ENCODE measurements at places on chromosomes 12 and 14.

DNA sequence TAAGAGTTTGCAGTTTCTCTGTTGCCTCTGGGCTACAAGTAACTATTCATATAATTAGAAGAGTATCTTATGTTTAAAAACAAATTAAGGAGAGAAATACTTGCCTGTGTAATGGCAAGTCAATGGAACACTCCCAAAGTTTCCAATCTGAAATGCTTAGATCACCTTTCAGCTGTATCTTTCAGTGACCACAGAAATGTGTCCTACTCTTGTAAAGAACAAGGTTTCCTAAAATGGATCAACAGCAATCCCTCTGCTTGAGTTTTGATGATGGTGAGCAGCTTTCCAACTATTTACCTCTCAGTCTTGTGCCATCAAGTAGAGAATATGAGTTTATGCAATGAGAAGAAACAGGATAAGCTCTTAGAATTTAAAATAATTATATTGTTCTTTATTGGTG is 92.9 kb downstream of the ERGIC2 start:
- DNase-seq: no peak

- DNase-seq: no peak
These were observed 70.6 kb downstream of the SETD3 start for GRCh38 chr14:99410019-99410418.

GRCh38 chr12:16506394-16506793 is 99.6 kb downstream of the LMO3 start:
- no peak for DNase-seq

GRCh38 chr14:59208224-59208814 is 19.9 kb downstream of the DAAM1 start:
- no peak for DNase-seq

DNA sequence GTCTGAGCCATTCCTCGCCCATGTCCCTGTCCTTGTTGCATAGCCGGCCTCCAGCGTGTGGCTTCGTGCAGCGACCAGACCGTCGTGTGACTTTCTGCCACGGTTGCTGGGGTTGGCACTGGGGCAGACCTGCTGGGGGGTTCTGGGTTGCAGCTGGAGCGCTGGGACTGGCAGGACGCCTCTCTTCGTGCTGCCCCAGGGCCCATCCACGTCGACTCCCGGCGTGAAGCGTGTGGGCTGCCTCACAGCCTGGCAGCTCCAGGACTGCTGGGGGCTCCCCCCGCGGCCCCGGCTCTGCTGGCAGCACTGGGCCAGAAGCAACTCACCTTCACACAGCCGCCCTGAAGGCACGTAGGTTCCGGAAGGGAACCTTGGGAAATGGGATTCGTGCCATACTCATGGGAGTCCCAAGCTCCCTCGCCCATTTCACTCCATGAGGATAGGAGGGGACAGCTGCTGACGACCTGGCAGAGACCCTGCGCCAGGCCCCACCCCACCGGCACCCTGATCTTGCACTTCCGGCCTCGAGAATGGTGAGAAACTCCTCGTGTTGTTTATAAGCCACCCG is 51.9 kb downstream of the GALNT9 start:
- DNase-seq: no peak

GRCh38 chr14:95265106-95266094 is 54.3 kb downstream of the CLMN start:
- no peak for DNase-seq

GRCh38 chr12:30026621-30027234 is 243.0 kb upstream of the TMTC1 start:
- DNase-seq: no peak

DNA sequence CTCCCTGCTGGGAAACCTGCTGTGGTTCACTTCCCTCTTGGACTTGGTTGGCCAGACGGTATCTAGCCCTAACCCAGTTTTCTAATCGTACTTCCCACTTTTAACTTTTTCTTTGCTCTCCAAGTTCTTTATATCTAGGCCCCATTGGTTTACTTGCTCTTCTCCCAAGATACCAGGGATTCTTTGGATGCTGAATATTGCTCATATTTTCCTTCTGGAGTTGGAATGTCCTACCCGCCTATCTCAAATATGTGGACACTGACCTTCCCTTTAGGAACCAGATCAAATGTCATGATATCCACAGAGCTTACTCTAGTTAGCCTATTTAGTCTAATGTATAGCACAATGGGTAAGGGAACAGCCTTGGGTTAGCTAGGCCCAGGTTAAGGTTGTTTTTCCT is 228.6 kb downstream of the DACT1 start:
- no peak for DNase-seq

- no peak for DNase-seq
These were observed 48.7 kb downstream of the DAD1 start for GRCh38 chr14:22540293-22540692.

- no peak for DNase-seq
These were observed 4.9 kb downstream of the OTX2 start for GRCh38 chr14:56805201-56805991.

GRCh38 chr12:24723759-24724158 is 225.1 kb downstream of the BCAT1 start:
- DNase-seq: no peak

DNA sequence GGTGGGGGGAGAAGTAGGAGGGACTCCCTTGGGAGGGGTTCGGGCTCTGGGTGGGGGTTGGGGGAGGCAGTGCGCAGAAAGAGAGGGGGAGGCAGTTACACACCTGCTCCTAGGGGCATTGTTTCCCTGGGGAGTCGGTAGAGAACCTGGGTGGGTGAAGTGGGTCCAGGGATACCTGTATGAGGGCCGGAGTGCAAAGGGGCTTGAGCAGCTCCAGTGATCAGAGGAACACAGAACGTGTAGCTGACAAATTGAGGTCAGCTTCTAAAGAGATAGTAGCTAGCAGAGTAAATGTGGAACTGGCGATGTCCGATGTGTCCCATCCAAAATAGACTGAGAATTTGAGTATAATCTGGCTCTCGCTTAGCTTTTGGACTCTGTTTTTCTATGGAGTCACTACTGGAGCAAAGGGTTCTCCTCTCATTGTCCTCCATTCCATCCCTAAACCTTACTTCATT is 502 bp downstream of the SMARCD1 start:
- DNase-seq: no peak

DNA sequence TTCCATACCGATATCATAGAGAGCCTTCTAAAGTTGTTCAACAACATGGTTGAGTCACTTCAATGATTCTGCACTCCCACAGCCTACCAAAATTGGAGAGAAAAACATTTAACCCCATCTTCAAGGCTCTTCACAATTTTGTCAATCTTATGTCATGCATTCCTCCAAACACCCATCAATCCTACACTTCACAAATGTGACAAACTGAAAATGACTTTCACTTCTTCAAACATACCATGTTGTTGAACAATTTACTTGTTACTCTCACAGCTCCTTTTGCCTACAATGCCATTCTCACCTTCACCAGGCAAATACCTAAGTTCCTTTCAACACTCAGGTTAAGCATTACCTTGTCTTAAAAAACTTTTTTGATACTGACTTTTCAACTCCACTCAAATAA is 88.0 kb downstream of the OSBPL8 start:
- no peak for DNase-seq

DNA sequence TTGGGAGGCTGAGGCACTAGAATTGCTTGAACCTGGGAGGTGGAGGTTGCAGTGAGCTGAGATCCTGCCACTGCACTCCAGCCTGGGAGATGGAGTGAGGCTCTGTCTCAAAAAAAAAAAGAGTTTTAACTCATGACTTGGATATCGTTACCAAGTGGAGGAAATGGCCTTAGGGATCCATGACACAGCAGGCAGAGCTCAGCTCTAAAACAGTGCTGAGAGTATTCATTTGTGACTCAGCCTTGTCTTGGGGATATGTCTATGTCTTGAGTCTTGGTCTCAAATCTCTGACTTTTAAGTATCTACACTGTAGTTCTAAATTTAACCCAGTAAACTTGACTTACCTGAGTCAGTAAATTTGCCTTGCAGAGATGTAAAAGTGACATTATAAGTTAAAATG is 8.8 kb upstream of the PEX5 start:
- no peak for DNase-seq

DNA sequence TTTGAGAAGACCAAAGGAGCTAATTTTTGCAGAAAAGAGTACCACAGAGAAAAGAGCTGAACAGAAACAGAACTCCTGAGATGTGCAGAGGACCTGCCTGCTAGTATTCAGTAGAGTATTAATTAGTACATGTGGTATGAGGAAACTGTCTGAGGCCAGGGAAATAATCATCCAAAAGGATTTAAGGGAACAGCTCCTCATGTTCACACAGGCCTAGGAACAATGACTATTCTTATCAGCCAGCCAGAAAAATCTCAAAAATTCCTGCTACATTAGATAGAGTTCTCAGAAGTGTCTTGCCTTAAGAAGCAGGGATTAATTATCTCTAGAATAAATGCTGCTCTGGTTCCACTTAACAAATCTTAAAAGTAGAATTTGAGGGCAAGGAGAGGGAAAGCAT is 36.4 kb downstream of the PKP2 start:
- DNase-seq: no peak

DNA sequence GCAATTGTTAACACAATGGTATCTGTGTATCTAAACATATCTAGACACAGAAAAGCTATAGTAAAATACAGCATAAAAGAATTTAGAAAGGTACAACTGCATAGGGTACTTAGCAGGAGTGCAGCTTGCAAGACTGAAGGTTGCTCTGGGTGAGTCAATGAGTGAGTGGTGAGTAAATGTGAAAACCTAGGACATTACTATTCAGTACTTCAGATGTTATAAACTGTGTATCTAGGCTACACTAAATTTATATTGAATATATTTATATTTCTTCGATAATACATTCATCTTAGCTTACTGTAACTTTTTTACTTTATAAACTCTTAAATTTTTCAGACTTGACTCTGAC is 409.0 kb upstream of the DCN start:
- DNase-seq: no peak

DNA sequence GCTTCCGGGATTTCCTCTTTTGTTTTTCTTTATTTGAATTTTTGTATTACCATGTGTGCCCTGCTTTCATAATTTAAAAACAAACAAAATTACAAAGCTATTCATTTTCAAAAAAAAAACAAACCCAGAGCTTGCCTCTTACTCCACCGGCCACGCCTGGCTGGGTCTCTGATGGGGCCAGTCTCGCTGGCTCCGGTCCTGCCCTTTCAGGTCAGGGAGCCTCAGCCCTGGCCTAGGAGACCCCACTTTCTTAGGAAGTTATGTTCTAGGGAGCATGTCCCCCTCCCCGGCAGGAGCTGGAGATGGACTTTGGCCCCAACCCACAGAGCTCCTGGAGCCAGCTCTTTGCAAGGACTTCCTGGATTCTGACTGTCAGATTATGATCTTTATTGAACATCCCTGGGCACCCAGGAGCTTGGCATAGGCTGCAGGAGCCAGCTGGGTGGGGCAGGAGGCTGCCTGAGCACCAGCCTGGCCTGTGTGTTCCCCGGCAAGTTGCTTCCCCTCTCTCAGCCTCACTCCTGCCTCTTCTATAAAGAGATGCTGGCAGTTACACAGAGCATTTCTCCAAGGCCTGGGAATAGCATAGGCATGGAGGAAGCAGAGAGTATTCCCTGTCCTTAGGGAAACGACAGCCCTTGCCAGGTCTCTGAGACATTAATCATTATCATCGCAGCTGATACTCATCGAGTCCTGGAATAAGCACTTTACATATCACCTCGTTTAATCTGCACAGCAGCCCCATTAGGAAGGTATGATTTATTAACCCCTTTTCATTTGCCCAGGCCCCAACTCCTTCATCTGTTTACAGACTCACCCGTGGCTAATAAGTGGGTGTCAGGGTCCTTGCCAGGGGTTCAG is 3.5 kb downstream of the DEGS2 start:
- DNase-seq: no peak

DNA sequence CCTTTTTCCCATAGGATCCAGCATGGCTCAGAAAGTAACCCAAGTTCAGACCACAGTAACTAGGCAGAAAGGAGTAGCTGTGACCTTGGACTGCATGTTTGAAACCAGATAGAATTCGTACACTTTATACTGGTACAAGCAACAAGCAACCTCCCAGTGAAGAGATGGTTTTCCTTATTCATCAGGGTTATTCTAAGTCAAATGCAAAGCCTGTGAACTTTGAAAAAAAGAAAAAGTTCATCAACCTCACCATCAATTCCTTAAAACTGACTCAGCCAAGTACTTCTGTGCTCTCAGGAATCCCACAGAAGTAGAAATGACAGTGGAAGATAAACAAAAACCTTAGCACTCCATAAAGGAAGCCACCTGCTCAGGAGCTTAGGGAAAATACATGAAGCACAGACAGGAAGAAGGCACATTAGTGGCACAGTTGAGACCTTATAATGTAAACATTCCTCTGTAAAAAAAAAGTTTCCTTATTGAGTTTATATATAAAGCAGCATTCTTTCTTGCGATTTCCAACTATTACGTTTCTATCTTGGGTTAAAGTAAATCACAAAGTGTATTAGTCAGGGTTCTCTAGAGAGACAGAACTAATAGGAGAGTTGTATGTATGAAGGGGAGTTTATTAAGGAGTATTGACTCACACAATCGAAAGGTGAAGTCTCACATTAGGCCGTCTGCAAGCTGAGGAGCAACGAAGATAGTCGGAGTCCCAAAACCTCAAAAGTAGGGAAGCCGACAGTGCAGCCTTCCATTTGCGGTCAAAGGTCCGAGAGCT is 398.4 kb downstream of the DAD1 start:
- DNase-seq: no peak

GRCh38 chr14:91009501-91010152 is 50.8 kb downstream of the RPS6KA5 start:
- no peak for DNase-seq

DNA sequence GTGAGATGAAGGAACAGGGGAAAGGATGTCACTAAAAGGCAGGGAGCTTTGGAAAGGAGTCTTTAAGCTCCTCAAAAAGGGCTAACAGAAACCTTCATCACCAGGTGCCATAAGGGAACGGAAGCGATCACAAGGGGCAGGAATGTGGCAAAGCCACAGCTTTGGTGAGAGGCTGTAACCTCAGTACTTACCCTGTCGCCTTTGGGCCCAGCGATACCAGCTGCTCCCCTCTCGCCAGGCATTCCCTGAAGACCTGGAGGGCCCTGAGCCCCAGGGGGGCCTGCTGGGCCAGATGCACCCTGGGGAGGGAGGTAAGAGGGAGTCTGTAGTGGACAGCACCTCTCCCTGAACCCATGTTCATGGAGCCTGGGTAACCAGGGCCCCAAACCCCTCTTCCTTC is 18.9 kb downstream of the TMEM106C start:
- DNase-seq: no peak

DNA sequence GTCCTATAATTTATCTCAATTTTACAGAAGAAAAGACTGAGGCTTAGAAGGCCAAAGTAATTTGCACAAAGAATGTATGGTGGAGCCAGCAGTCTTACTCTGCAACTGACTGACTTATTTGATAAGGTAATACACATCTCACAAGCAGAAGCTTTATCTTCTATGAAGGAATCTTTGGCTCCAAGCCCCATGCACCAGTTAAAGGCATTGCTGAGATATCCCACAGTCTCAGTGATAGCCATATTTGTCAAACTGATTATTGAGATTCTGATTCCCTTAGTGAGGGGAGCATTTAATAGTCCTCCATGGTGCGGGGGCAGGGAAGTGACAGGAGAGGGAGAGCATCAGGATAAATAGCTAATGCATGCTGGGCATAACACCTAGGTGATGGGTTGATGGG is 60.4 kb upstream of the GRIP1 start:
- no peak for DNase-seq
